ENCODE measurements at places on chromosomes 4 and X.

GRCh38 chr4:112170451-112170993 lies 25.3 kb downstream of the FAM241A start:
- no peak for DNase-seq

GRCh38 chr4:99640676-99641075 lies 17.0 kb downstream of the C4orf54 start:
- no peak for DNase-seq

DNA sequence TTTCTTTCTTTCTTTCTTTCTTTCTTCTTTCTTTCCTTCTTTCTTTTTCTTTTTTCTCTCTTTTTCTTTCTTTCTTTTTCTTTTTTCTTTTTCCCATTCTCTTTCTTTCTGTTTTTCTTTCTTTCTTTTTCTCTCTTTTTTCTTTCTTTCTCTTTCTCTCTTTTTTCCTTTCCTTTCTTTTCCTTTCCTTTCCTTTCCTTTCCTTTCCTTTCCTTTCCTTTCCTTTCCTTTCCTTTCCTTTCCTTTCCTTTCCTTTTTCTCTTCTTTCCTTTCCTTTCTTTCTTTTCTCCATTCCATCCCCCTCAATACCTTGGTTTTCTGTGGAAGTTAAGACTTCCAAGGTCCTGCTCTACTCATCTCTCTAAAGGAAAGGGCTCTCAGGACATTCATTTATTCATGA lies 102.8 kb upstream of the CLNK start:
- DNase-seq: no peak

DNA sequence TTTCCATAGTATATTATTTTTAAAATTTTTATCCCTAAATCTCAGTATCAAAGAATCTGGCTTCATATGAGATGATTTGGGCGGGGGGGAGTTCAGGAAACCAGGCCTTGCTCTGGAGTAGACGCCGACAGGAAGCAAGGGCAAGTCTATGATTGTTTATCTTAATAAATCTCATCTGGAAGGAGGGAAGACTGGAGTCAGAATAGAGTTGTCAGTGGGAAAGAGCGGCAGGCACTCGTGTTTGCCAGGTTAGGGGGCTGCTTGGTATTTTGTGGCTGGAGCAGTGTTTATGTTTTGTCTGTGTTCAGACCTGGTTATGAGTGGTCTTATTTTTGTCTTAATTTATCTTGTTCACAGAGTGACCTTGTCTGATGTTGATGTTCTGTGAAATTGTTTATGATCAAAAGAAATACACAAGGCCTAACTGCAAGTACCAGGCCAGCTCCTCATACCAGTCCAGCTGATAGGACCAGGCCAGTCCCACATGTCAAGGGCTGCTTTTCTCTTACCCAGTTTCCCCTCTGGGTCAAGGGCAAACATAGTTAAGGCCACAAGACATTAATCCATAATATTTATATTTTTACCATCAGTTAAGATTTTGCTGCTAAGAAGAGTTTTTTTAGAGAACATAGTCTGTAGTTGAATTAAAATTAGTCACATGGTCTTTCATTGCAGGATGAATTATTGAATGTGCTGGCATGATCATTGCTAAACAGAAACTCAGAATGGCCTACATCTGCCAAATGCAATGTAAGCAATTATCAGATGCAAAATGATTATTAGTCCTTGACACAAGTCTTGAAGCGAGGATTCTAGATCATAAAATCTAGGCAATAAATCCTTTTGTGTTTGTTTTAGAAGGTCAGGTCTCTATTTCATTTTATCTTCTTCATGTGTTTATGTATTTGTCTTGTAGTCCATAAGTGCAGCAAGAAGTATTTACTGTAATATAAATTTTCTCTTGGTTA lies 176.5 kb downstream of the GASK1B start:
- DNase-seq: no peak

- no peak for DNase-seq
Measured at GRCh38 chrX:19761554-19762295, 125.7 kb downstream of the SH3KBP1 start.

DNA sequence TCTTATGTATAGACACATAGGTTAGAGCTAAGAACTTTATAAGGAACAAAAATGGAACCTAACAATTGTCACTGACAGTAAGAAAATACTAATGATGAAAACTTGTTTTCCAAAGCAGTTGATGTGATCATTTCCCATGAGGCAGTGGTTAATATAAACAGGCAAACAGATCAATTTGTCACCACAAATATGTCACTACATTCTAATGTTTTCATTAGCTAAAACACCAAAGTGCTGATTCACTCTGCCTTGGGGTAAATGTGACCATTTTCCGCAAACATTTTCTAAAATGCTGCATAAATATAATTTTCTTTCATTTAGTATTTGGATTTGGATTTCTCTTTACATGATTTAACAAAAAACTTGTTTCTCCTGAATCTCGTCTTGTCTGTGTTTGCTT lies 408.9 kb upstream of the CTSO start:
- no peak for DNase-seq

GRCh38 chr4:152870606-152871005 lies 65.5 kb upstream of the FHDC1 start:
- no peak for DNase-seq
